Epithelial cell of proximal tubule (primary cell): ENCODE measurements at places on chromosomes 4 and X.

- no peak for DNase-seq
Observed at GRCh38 chrX:3713225-3713936, at the start of gene PRKX. Gene PRKX, minus strand, starts transcription at chrX:3713649. Its CDS starts 396 bp downstream, at chrX:3713253.

- DNase-seq: no peak
Observed at GRCh38 chrX:15043538-15043937, 170.3 kb downstream of the MOSPD2 start.

DNA sequence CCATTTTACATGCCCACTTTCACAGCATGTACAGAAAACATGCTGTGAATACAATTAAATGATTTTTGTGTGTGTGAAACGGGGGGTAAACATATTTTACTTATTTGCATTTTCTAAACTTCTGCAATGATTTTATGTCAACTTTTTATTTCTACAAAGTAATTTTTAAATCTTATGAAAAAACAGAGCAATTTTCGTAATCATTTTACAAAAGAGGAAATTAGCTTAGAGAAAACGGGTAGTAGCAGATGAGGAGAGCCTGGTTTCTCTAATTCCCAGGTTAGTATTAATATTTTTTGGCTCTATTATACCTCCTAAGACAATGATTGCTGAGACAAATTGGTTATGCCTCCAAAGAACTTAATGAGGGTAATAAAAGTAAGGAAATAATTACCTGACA, 3.2 kb downstream of the TKTL2 start:
- no peak for DNase-seq

DNA sequence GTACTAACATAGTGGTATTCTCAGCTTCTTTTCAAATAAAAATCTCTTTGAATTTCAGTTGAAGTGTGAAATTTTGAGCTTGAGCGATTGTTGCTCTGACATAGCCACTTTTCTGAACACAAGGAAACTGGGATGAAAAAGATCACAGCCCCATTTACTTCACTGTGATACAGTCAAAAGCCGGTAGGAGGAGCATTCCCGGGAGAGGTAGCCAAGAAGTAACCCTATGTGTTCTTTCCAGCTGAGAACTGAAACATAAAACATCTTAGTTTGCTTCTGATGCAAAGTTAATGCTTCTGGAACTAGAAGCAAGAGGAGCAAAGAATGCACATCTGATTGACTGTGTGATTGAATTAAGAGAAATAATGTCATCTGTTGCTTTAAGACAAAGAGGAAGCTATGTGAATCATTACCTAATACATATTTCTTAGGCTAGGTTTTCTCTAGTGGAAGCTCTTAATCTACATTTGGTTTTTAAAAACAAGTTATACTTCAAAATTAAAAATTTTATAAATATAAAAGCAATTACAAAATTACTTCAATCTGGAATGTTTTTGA, 88.3 kb upstream of the UNC5C start:
- no peak for DNase-seq

DNA sequence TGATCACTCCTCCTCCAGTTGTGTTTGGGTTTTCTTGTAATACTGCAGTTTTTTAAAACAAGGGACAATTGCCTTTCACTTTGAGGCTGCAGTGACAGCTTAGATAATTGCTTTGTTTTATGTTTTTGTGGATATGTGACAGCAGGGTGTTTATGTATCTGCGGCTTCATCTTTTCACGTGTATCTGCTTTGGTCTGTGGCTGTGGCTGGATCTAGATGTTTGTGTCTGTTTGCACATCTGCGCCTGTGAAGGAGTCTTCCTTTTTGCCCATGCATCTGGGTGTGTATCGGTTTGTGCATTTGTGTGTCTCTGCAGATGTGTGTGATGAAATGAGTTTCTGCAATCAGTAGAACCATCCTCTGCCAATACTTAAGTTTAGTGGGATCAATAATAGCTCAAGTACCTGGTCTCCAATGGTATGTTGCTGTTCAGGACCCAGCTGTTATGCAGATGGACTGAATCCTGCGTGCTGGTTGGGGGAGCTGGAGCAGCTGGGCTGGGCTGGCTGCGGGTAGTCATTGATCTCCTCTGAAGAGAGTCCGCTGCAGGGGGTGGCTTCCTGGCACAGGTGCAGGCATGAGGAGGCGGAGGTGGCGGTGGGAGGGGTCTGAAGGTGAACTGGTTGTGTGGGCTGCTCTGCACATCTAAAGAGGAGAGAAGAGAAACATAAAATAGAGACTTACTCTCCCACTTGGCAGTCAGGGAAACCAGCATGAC, 390.3 kb downstream of the SH2D1A start:
- DNase-seq: no peak

DNA sequence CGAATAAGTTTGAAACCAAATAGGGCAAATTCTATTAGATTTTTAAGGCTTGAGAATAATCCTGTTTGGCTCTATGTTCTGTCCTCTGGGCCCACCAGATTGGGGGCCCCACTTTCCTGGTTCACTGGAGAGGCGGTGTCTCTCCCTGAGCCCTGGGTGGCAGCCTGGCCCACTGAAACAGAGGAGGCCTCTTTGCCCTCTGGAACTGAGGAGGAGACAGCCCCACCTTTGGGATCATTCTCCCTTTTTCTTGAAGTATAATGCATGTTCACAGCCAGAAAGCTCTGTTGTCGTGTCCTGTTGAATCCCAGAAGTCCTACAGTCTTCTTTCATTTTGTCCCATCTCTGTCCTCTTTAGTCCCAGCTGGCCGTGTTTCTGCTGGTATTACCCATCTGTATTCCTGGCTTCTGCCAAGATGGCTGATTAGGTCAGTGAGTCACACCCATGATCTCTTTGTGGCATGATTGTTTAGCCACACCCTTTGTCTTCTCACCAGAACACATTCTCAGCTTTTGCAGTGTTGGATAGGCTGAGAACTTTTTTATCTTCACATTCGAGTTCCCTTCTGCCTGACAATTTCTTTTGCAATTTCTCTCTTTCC, 8.1 kb upstream of the TBC1D25 start:
- DNase-seq: no peak

DNA sequence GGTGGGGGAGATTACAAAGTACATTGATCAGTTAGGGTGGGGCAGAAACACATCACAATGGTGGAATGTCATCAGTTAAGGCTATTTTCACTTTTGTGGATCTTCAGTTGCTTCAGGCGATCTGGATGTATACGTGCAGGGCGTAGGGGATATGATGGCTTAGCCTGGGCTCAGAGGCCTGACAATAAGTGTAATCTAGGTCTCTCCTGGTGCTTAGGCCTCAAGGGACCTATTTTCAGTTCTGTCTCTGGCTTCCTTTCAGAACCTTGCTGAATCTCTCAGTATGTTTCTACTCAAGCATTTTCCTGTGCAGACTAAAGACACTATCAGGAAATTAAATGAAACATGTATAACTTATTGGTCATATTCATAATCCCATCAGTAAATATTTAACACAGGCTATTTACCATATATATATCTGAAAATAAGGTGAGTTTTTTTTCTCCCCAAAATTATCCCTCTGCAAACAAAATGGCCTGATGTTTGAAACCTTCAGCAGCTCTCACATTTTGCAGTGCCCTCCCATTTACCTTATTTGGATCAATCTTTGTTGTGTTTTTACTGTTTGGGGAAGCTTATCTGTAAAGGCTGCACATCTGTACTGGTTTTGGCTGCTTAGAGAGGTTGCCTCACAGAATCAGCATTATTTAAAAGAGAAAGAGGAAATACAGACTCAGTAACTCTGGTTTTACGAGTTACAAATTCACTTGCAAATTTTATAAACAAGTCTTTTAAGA, 2.3 kb upstream of the ZCCHC4 start:
- no peak for DNase-seq

DNA sequence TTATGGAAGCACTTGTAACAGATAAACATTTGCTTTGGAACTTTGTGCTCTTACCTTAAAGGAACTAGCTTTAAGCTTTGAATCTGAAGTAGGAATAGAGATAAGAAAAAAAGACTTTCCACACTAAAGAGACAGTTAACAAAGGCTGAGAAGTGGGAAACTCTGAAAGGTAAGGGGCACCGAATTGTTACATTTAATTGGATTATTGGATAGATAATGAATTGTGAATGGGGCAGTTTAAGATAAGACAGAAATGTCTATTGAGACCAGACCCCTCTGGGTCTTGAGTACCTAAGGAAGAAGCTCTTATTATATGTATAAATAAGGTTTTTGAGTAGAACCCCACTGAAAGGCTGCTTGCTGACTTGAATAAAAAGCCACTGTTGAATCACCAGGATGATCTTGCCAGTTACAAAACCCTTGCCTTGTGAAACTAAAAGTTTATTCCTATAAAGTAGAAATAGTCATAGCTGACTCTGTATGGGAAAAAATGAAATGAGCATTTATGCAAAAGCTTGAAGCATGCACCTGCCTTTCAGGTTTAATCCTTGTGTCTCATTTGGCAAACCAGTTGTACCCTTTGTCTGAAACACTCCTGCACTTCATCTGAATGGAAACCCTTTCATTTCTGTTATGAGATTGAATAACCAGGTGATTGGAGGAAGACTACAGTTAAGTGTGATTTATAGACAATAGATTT, 423.2 kb downstream of the RPA4 start:
- no peak for DNase-seq

DNA sequence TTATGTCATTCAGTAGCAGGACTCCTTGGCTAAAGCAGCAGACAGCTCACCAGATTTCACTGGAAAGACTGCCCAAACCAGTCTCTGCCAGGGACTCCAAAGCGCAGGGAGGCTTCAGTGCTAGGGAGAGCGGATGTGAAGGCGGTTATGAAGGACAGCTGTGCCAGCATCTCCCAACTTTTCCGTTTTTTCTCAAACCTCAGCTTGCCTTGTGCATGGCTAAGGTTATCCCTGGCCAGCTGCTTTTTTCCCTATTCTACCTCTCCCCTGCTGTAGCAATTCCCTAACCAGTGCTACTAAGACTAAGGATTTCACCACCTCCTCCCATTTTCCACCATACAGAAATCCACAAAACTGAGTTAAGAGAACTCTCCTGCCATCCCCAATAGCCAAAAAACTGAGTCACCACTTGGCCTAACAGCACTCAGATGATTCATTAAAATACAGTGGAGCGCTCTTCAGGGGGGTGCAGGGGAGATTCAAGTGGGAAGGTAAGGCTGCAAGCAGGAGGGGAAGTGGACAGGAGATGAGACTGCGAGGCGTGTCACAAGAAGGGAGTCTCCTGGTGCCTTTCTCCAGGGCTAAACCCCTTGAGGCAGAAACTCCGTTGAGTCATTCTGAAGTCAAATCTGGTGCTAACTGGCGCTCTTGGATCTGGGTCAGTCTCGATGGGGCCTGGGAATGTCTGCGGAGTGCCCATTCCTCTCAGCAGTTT, 90.7 kb downstream of the PALLD start:
- DNase-seq: no peak

DNA sequence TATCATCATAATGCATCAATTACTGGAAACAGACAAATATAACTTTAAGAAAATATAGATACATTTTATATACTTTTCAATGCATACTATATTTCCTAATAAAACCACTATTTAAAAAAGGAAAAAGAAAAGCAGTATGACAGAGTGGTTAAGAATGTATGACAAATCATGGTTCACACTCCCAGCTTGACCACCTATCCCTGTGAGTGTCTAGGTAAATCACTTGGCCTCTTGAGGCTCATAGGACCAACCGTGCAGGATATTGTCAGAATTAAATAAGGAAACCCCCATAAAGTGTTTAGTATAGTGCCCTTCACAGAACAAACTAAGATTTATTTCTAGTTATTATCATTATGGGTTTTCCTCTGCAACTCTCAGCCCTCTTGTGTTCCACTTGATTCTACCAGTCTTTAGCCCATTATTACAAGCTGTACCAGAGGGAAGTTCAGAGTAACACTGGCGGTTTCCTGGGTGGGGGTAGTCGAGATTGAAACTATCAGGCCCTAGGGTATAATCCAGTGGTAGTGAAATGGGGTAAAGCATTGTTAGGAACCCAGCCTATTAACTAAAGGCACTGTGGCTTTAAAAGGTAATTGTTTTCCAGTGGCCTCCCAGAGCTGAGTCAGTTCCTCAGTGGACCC, 55.5 kb upstream of the PAK3 start:
- peak; percentile 42 for DNase-seq

GRCh38 chrX:96563646-96564045, 121.0 kb upstream of the DIAPH2 start:
- DNase-seq: peak; percentile 4

GRCh38 chr4:121736735-121737351, 28.1 kb downstream of the SMIM43 start:
- no peak for DNase-seq

DNA sequence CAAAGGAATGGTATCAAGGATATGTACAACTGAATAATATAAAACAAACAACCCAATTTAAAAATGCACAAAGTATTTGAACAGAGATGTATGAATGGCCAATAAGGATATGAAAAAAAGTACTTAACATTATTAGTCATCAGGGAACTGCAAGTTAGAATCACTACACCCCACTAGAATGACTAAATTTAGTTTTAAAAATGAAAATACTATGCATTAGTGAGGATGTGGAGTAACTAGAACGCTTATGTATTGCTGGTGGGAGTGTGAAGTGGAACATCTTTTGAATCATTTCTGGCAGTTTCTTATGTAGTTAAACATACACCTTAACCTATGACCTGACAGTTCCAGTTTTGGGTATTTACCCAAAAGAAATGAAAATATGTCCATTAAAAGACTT, 13.0 kb upstream of the SLC16A2 start:
- no peak for DNase-seq

DNA sequence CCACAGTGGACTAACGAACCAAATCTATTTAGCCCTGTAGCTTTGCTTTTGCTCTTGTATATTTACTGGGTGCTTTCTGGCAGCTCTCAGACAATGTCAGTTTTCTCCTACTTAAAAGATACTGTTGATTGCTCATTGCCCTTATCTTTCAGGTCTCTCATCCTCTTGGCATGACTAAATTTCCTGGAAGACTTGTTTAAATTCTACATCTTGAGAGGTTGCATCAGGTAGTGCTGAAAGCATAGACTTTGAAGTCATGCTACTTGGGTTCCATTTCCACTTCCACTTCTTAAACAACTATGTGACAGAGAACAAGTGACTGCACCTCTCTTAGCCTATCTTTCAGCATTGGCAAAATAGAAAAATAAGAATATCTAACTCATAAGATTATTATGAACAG, 8.4 kb downstream of the TDO2 start:
- DNase-seq: no peak

- no peak for DNase-seq
Observed at GRCh38 chr4:31021008-31021407, 300.8 kb downstream of the PCDH7 start.

GRCh38 chr4:106473515-106473914, 104.9 kb upstream of the GIMD1 start:
- DNase-seq: no peak

- DNase-seq: no peak
Observed at GRCh38 chr4:145345401-145345800, 136.3 kb upstream of the SMAD1 start.

DNA sequence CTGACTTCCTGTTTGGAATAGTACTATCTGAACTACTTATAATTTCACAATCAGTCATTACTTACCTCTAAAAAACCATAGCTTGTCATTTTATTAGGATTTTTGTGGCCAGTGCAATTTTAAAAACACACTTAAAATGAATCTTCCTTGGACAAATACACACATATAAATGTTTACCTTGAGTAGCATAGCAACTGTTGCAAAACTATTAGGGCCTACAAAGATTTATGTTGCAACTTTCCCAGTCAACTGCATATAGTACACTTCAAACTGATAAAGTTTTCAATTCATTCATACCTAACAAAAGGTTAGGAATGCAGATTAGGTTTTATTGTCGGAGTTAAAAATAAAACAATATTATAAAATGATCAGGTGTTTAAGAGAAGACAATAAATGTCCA, 193.0 kb downstream of the PDGFC start:
- DNase-seq: no peak
